Activated effector memory CD4-positive, alpha-beta T cell treated with Interleukin-2 at 50 U/mL for 16 hours (primary cell): ENCODE measurements at places on chromosomes 2 and 18.

DNA sequence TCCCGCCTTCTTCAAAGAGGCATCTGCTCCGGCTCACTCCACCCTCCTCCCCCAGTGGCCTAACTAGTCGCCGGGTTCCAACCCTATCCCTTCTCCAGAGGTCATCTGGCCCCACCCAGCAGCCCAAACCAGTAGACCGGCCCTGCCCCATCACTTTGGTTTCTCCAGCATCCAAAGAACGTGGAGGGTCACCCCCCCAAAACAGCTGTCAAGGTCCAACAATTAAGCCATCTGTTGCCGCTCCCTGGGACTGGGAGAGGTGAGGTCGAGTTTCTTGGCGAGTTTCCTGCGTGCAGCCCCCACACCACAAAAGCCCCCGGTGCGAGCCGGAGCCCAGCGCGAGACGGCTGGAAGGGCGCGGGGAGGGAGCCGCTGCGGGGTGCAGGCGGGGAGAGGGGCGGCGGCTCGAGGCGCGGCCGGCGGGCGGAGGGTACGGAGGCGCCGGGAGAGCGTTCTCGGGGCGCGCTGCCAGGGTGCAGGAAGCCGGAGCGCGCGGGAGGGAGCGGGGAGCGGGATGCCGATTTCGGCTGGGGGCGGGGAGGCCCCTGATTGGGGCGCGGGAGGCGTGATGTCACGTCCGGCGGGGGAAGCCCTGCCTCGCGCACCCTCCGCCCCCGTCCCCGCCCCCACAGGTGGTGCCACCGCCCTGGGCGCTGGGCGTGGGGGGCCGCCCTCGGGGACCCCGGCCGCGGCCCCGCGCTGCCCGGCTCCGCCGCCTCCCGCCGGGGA, 571 bp upstream of the GPC1 start:
- peak; percentile 86 for DNase-seq

- DNase-seq: no peak
Measured at GRCh38 chr2:34261701-34262100, 662.6 kb upstream of the FAM98A start.

GRCh38 chr2:210919128-210919527, 362.7 kb downstream of the CPS1 start:
- DNase-seq: no peak

GRCh38 chr2:176677746-176678265, 408.6 kb downstream of the MTX2 start:
- no peak for DNase-seq

DNA sequence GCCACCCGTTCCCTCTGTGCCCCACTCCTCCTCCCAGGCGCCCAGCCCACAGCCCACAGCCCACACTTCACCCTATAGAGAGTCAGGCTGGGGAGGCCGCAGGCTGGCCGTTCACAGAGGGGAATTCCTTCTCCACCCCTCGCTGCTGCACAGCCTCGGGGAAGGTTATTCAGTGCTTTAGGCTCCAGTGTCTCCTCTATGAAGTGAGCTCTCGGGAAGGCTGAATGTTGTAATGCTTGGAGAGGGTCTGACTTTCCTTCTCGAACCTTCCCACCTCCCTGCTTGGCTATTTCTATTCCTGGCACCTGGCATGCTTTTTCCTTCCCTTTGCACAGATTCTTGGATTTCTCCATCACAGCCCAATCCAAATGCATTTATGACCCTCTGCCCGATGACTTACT, 62.5 kb upstream of the SMAD7 start:
- DNase-seq: no peak

GRCh38 chr2:240728361-240728760, 36.7 kb downstream of the AQP12A start:
- no peak for DNase-seq

- no peak for DNase-seq
Measured at GRCh38 chr2:116145031-116145430, 1669.5 kb upstream of the DDX18 start.

GRCh38 chr2:234341306-234341985, 155.4 kb downstream of the ARL4C start:
- no peak for DNase-seq

- no peak for DNase-seq
Measured at GRCh38 chr18:74528913-74529312, 5.4 kb upstream of the CNDP1 start.

GRCh38 chr2:219434718-219435525, at the start of gene SPEG:
Gene SPEG (plus strand): TSS chr2:219434843. CDS start chr2:219434978, 135 bp downstream.
- no peak for DNase-seq

DNA sequence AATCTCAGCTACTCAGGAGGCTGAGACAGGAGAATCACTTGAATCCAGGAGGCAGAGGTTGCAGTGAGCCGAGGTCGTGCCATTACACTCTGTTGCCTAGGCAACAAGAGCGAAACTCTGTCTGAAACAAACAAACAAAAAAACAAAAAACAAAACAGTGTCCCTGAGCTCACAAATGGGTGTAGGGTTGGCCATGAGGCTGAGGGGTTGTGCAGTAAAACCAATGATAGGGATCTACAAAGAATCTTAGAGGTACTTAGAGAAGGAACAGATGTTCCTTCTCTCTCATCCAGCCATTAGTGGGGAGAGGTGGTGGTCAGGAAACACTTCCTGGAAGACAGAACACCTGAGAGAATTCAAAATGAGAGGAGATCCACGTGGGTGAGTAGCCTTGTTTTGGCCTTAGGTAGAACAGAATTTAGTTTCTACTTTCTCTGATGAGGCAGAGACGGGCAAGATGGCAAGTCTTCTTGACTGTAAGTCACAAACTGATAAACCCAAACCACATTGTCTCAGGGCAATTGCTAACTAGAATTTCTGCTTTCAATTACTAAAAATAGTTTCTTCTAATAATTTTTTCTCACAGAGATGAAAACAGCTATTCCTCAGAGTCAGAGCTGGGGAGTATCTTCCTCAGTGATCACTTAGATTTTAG, 61.5 kb upstream of the PPM1B start:
- DNase-seq: no peak

- no peak for DNase-seq
Measured at GRCh38 chr2:180325416-180326120, 318.5 kb upstream of the CWC22 start.

- DNase-seq: no peak
Measured at GRCh38 chr18:59911600-59911999, 11.8 kb downstream of the PMAIP1 start.

GRCh38 chr2:105384216-105384615, 14.6 kb downstream of the FHL2 start:
- DNase-seq: no peak

- no peak for DNase-seq
Measured at GRCh38 chr2:220445429-220446105, 818.1 kb downstream of the SLC4A3 start.

DNA sequence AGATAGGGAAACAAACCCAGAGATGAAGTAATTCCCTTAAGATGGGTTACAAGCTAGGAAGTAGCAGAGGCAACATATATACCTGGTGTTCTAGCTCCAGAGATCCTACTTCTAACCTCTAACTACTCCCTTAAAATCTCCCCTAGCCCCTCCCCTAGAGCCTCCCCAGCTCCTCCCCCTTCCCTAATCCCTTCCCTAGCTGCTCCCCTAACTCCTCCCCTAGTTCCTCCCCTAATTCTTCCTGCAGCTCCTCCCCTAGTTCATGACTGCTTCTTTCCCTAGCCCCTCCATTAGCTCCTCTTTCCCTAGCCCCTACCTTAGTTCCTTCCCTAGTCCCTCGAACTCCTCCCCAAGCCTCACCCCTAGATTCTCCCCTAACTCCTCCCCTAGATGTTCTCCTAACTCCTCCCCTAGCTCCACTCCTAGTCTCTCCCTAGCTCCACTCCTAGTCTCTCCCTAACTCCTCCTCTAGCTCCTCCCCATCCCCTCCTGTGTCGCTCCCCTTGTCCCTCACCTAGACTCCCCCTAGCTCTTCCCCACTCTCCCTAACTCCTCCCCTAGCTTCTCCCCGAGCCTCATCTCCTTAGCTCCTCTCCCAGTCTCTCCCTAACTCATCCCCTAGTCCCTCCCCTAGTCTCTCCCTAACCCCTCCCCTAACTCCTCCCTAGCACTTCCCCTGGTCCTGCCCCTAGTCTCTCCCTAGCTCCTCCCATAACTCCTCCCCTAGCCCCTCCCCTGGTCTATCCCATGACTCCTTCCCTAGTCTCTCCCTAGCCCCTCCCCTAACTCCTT, 108.9 kb downstream of the CD226 start:
- DNase-seq: no peak

DNA sequence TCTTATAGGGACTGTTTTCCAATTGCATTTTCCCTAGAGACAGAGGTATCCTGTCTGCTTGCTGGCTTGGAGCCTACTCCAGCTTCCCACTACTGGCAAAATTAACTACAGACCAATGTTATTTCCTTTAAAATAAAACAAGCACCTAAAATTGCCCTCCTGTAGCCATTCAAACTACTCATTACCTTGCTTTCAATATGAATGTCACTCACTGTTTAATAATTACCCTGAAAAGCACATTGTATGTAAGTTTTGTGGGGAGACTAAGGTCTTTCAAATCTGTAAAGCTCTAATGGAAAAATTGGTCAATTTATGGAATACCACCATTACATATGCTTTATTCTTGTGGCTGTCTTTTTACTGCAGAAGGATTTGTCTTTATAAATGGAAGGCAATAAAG, 87.3 kb downstream of the DOCK10 start:
- no peak for DNase-seq

DNA sequence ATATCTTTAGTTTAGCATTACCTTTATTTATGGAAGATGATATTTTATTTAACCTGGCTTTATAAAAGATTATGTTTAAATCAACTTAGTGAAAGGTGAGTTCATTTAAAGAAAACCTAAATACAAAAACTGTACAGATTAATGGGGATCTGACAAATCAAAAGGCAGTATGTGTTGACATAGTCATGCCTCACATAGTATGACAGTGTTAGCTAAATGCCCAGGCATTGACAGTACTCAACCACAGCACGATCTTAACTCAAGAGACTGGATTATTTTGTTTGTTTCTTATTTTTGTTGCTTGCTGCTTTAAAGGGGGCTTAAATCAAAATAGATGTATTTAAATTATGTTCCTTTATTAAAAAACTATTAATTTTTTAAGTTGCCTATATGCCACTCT, 7.8 kb downstream of the DOK6 start:
- DNase-seq: no peak

DNA sequence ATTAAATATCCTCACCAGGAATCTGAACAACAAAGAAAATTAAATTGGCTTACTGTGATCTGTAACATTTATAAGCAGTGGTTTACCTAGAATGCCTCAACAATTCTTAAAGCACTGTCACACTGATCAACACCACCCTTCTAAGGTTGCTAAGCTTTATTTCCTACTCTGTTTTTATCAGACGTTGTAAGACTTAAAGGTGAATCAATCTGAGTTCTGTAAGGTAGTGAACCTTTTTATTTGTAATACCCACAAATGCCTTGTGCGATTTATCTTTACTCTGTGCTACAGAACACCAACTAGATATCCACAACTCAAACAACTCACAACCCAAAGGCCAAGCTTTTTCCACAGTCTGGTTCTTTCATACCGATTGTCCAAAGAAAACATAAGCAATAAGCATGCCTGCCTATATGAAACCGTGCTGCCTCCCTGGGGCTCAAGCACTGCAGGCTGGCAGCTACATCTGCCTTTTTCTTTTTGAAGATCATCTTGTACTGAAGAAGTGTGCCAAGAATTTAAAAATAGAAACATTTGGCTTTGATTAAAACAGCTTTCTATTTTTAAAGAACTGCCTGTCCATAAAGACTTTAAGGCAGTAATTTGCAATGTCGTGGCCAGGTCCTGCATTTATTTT, 490.7 kb downstream of the NUP35 start:
- no peak for DNase-seq

- DNase-seq: no peak
Measured at GRCh38 chr2:172056293-172056692, 29.0 kb upstream of the DLX1 start.

- DNase-seq: no peak
Measured at GRCh38 chr2:50535971-50536759, 495.8 kb downstream of the NRXN1 start.

DNA sequence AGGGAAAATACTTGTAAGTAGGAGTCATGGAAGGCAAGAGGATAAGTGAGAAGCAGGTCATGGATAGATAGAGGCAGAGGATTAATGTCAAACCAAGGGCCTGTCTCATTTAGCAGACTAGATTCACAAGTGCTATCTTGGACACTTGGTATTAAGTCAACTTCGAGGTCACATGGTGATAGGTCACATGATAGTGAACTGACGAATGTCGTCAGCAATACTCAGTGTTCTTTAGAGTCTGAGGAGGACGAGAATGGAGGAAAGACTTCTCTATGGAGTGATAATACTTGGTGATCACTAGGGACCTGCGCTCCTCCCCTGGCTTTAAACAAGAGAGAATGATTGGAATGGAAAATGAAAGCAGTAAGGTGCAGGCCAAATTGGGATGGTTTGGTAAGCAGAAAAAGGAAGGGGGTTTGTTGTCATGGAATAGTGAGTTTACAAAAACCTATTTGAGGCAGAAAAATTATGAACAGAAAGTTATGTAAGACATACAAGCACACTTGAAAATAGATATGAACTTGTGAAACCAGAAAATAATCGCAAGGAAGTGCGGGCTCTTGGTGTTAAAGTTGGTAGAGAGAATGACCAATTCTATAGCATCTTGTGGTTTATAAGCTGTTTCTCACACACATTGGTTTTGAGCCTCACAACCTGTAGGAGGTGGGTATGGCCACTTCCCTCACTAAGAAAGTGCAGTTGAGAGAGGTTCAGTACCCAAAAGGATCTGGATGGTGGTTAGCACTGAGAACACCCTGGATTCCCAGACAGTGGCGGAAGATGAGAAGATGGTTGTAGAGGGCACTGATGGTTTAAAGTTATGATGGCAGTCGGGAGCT, 141.5 kb downstream of the WDSUB1 start:
- no peak for DNase-seq

DNA sequence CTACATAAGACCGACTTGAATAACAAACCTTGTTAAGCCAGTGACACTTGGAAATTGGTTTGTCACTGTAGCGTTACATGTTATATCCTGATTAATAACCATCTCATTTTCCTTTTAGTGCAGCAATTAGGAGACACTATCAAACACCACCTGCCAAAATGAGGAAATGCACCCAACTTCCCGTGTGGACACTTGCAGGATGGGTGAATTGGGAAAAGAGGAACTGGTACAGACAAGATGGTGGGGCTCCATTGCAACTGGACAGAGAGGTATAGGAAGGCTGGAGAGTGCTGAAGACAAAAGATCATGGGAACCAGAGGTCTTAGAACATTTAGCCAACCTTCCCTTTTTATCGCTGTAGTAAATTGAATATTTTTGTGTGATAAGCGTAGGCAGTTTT, 816.3 kb upstream of the HS6ST1 start:
- DNase-seq: no peak

- DNase-seq: no peak
Measured at GRCh38 chr2:6939071-6939470, 21.9 kb downstream of the RNF144A start.

DNA sequence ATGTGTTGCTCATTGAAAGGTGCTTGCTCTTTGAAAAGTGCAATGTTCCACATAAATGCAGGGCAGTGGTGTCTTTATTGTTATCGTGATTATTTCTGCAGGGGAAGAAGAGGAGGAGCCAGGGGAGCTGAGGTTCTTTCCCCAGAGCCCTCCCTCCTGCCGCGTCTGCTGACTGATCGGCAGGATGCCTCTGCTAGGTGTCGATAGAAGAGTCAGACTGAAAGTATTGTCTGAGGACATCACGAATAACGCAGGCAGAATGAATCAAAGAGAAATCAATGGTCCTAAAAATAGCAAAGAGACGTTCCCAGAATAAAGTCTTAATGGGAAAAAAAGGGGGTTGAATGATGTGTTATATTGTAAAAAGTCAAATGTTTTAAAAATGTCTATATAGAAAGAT, 47.4 kb upstream of the SIX3 start:
- no peak for DNase-seq
